Subcutaneous preadipocyte (primary cell): ENCODE measurements at places on chromosomes 5 and 9. TPM values are rescaled to one million over a fixed set of nuclear protein-coding genes. Genes with fewer than 3 reads are reported as not detected.

Gene MOB3B
- under 0.01 TPM in 2 replicates for total RNA-seq

Gene IL3
- not detected in 2 replicates for total RNA-seq

Gene TMEM8B
- total RNA-seq: 1.6 and 2.2 TPM in 2 replicates

Gene NME5
- total RNA-seq: 1.2 and 3.3 TPM in 2 replicates

Gene PCDHA11
- total RNA-seq: under 0.01 TPM in 1 of 2 replicates, not detected in the other

Gene LPAR1
- total RNA-seq: 74.5 and 141 TPM in 2 replicates
